Activated T-helper 1 cell treated with Interleukin-2 at 50 U/mL for 16 hours (primary cell): ENCODE measurements at places on chromosomes 13 and 19.

GRCh38 chr13:99969919-99970650 is 1.5 kb downstream of the ZIC5 start:
- DNase-seq: no peak

GRCh38 chr19:3178377-3178972 is at the start of gene S1PR4:
Gene S1PR4 (plus strand): TSS chr19:3178769. CDS start chr19:3178793, 24 bp downstream.
- peak; percentile 68 for DNase-seq

DNA sequence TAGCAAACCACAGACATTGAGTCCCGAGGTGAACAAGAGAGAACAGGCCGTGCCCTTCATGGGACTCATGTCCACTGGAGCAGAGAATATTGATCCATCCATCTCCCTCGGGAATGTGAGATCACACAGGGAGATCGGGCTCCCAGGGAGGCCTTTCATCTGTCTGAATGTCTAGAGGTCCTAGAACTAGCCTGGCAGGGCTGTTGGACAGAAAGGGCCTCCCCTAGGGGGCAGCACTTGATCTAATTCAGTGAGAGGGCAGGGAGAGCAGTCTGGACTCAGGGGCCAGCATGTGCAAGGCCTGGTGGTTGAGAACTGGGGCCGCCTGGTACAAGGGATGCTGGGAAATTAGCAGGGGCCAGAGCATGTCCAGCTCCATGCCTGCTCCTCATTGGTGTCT is 4.3 kb downstream of the RUVBL2 start:
- no peak for DNase-seq

DNA sequence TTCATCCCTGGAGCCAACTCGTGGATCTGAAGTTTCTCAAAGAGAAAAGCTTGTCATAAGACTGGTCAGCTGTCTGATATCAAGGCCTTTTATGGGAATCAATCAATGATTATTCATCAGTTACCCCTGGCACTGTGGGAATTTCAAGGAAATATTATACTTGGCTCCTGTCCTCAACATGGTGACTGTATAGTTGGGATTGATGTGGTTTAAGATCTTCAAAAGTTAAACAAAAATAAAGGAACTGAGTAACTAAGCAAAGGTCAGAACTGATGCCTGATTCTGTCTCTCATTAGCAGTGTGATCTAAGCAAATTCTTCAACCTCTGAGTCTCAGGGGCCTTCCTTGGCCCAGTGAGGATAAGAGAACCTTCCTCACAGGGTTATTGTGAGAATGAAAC is 22.2 kb upstream of the SERPINE3 start:
- no peak for DNase-seq

GRCh38 chr13:21615427-21615826 is 11.5 kb upstream of the MICU2 start:
- no peak for DNase-seq

DNA sequence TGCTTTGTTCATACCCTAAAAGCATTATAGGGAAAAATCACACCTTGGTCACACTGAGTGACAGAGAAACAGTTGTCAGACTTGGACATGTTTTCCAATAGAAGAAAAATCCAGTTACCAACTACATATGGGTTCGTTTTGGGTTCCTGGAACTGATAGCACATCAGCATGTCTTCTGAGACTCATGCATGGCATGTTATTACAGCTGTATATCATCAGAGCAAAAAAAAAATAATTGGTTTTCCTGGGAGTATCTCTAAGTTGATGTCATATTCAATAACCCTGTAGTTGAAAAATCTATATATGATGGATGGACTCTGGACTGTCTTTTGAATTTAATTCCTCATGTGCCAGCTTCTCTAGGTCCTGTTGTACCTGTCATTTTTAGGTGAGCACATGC is 211.6 kb downstream of the DNAJC15 start:
- no peak for DNase-seq

- no peak for DNase-seq
These were observed 656.0 kb downstream of the GPC5 start for GRCh38 chr13:92054389-92054788.

DNA sequence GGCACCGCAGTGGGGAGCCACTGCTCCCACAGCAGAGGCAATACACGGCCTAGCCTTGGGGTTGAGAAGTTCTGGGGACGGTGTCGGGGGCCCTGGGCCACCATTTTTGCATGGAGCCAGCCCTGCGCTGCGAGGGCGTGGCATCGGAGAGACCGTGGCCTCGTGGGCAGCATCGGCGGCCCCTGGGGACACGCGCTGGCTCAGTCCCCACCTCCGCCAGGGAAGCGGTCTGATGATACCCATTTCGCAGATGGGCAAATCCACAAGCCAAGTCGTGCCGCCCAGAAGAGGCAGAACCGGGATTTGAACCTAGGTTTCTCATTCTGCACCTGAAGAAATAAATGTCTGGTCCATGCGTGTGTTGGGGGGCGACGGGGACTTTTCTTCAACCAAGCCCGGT is 1.2 kb upstream of the UPK1A start:
- DNase-seq: no peak

GRCh38 chr19:389255-389934 is 19.6 kb downstream of the C2CD4C start:
- no peak for DNase-seq

GRCh38 chr13:71590654-71591148 is 276.3 kb downstream of the DACH1 start:
- no peak for DNase-seq

DNA sequence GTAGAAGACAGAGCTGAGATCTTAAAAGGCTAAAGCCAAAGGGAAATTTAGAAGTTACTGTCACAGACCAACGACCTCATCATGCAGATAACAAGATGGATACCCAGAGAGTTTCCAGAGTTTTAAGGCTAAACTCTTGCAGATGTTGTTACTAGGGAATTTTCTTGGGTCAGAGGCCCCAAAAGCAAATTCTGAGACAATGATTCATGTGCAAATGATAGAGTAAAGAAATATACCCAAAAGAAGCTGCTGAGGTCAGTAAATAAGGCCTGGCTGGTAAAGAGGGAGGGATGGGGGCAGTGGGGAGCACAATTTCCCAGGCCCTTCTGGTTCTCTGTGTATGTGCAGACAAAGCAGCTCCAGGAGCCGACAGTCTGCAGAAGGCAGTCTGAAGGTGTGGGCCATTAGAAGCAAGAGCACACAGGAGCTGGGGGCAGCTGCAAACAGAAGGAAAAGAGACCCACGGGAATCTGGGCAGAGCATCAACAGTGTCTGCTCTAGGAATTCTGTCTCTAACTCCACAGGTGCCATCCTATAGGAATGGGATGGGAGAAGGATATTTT is 330.8 kb downstream of the TBC1D4 start:
- DNase-seq: no peak

- no peak for DNase-seq
These were observed 88.0 kb downstream of the ABCC4 start for GRCh38 chr13:95212983-95213850.

- DNase-seq: no peak
These were observed 25.3 kb upstream of the SLC46A3 start for GRCh38 chr13:28744091-28744536.

- no peak for DNase-seq
These were observed 11.1 kb upstream of the SHISA2 start for GRCh38 chr13:26062853-26063444.

- DNase-seq: peak; percentile 90
These were observed 46.9 kb downstream of the KLF2 start for GRCh38 chr19:16371540-16371986.

DNA sequence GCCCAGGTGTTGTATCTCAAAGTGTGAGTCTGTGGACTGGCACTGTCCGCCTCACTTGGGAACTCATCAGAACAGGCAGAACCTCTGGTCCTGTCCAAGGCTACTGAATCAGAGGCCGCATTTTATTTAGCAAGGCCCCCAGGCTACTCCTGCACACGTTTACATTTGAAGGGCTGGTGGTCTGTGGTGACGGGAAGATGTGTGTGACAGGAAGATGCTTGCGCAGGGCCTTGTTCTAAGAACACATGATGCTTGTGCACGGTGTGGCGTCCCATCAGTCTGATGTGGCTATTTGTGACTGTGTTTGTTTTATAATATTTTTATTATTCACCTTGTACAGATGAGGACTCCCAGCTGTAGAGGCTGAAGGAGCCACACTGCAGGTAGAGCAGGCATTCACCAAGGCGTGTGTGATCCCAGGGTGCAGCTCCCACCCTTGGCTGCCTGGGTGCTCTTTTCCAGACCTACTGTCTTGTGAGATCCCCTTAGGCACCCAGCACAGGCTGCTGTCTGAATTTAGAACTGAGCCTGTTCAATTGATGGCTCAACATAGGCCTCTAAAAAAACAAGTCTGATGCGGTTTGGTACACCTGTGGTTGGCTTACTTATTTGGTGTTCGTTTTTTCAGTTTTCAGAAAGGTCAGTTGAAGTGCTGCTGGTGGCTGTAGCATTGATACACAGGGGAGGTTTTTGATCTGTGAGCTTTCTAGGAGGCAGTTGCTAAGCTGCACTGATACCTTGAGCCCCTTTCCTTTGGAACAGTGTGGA is 3.1 kb downstream of the SLC25A15 start:
- DNase-seq: no peak

GRCh38 chr13:48804821-48805601 is 151.3 kb downstream of the CYSLTR2 start:
- DNase-seq: no peak

DNA sequence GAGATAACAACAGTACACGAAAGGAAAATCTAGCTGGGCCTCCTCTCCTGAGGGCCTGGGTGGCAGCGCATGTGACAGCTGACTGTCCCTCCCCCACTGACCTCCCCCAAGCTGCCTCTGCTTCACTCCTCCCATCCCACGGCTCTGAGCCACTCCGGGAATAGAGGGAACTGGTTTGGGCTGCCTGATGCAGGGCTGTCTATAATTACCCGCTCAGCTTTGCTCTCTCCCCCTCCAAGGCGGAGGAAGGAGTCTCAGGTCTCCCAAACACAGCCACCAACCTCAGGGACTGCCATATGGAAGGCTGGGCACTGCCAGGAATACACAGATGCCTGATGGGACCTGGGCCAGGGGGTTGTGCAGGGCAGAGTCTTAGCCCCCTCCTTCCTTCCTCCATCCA is 7.9 kb downstream of the NAPA start:
- no peak for DNase-seq

- DNase-seq: no peak
These were observed 655 bp upstream of the S1PR5 start for GRCh38 chr19:10517760-10518443.

GRCh38 chr13:47646298-47646697 is 354.8 kb downstream of the SUCLA2 start:
- DNase-seq: no peak

GRCh38 chr13:46369506-46370277 is 17.4 kb downstream of the RUBCNL start:
- no peak for DNase-seq

GRCh38 chr13:75376792-75377402 is 105.1 kb downstream of the TBC1D4 start:
- DNase-seq: no peak

GRCh38 chr19:50963381-50963780 is 6.0 kb downstream of the KLK6 start:
- no peak for DNase-seq

DNA sequence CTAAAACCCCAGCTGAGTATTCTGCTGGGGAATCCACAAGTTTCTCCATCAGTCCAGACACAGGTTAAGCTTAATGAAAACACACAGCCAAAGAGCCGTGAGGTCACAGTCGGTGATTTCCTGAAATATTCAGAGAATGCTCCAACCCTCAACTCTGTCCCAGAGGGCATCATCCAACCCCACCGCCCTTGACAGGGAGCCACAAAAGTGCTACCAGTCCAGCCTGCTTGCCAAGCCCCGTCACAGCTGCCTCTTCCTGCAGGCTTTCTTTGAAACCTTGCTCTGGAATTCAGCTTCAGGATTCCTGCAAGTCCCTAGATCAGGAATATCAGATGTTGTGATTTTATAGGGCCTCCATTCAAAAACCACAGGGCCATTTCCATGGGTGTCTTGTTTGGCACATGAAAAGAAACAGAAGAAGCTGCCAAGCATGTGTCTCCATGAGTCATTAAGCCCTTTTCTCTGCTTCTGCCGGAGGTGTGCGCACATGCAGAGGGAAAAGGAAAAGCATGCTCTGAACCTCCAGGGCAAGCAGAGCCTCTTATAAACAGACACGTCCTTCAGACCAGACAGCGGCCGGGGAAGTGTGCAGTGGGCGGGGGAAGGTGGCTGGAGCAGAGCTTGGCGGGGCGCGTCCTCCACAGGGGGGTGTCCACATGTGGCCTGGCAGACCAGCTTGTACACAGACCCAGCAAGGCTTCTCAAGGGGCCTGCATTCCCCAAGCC is 164.7 kb downstream of the KATNAL1 start:
- no peak for DNase-seq

DNA sequence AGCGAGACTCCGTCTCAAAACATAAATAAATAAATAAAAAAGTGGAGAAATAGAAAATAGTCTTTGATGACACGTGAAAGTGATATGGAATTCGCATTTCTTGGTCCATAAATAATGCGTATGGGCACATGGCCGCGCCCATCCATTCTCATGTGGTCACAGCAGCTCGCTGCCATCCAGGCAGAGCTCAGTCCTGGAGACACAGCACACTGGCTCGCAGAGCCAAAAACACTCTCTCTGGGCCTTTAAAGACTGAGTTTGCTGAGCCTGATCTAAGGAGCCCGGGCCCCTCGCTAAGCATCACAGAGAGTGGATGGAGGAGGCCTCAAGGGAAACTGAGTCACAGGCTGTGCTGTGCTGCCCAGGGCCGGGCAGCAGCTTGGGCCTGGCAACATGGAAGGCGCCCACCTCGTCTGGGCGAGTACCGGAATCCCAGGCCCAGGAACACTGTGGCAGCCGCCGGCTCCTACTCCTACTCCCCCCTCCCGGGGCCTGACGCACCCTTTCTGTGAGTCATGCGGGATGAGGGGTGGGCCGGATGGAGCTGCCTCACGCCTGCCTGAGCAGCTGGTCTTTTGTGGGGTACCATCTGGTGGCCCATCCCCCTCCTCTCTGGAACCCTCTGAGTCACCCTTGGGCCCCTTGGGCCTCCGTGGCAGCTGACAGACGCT is 28.9 kb upstream of the CACTIN start:
- DNase-seq: no peak

GRCh38 chr13:43257765-43258164 is 234.4 kb downstream of the DNAJC15 start:
- DNase-seq: no peak

DNA sequence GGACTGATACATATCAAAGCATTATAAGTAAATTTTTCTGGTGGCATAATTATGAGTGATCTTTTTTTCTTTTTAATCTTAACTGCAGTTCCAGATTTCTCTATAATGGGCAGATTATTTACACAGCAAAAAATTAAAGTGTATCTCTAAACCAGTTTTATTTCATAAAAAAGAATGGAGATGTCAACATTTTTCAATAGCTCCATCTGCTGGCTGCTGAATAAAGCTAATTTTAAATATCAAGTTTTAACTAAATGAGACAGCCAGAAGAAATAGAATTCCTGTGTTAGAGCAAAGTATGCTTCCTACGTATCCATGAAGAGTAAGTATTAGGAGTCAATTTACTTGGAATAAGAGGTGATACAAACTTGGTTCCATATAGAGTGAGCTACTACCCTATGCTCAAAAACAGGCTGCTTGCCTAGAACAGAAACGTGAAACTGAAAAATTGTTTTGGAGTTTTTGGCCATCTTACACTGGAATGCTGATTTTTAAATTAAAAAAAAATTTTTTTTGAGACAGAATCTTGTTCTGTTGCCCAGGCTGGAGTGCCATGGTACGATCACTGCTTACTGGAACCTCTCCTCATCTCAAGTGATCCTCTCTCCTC is 5.0 kb upstream of the PDS5B start:
- DNase-seq: no peak
